NCI-H2081 treated with DMSO at 0.1 percent for 48 hours (cell line): ENCODE measurements at places on chromosomes 12 and 14.

DNA sequence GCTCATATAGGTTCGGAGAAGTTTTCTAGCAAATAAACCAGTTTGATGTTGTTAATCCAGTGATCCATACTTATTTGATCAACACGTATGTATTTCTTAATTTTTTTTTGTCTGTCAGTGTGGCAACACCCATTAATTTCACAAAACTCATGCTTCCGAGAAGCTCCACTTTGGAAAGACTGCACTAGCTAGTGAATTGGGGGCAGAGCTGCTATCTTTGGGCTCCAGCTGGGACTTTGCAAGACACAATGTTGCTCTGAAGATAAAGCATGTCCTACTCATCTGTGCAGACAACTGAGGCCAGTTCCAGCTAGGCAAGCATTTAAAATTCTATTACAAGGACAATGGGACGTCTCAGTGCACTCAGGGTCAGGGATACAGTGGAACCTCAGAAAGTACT is 298.4 kb downstream of the NUAK1 start:
- no peak for DNase-seq

DNA sequence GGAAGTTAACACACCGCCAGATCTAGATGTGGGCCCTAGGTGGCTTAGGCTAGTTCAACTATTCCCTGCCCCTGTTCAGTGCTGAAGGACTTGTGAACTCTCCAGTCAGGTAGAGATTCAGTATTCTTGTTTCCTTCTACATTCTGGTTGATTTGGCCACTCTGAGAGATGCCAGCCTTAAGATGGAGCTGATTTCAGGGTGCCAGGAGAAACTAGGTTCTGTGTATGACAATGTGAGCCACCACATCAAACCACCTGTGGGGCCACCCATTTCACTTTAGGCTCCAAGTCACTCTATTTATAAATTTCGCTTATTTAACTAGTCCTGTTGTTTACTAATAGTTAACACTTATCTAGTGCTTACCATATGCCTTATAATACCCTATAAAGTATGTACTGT is 26.0 kb downstream of the FRMD6 start:
- DNase-seq, result no peak

- DNase-seq, result no peak
These were observed 36.7 kb upstream of the IL22 start for GRCh38 chr12:68290126-68290525.

DNA sequence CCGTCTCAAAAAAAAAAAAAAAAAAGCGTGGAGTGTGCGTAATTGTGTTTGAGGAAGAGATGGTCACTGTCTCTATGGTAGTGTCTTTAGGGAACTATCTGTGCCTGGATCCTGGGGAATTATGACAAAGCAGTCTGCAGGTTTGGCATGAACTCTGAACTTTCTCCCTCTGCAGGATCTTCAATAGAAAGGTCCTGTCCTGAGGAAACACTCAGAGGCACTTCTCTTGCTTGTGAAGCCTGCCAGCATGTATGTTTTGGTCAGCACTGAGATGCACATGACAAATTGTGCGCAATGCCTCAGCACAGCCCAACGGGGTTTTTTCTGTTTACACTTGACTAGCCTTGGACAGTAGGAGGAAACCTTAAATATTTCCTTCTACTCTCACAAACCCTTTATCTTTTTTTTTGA is 46.6 kb downstream of the ATF7 start:
- DNase-seq, result no peak

DNA sequence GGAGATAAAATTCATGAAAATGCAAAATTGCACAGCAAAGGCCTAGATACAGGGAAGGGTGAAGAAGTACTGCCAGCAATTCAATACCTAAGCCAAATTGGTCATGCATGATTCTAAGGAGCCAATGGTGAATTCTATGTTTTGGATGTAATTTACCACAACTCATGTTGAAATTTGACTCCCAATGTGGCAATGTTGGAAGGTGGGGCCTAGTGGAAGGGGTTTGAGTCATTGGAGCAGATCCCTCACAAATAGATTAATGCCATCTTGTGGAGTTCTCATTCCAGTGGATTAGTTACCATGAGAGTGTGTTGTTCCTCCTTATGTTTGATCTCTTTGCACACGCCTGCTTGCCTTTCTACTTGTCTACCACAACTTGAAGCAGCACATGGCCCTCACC is 194.0 kb upstream of the ALG10 start:
- no peak for DNase-seq

DNA sequence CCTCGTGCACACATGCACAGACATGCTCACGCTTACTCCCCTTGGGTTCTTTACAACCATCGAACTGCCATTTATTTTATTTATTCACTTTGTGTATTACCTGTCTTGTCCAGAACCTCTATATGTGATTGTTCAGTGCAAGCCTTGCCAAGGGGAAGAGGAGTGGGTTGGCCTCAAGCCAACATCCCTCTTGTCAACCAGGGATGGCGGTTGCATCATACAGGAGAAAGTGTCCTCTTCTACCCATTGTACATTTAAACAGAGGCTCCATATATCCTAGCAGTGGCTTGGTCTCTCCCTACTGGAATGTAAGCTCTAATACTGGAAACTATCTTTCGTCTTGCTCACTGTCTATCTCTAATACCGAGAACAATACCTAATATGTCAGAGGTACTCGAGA is 108.4 kb downstream of the C12orf42 start:
- DNase-seq, result no peak
